GM10248 (cell line): ENCODE measurements at places on chromosomes 12 and 14.

DNA sequence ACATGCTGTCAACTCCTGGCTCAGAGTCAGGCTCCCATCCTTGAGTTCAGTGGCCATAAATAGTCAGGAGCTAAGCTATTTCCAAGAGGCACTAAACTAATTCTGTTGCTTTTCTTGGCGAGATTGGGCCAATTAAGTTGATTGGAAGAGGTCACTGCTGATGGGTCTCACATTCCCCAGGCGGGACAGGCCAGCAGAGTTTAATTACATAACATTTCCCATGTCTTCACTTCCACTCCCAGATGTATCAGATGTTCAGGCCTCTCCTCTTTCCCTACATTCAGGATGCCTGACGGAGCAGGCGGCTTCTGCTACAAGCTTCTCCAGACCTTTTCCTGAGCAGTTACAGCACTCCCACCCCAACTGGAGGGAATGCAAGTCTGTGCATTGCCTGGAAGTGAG, 5.3 kb downstream of the NTF3 start:
- no peak for DNase-seq

- DNase-seq = no peak
Observed at GRCh38 chr14:57266065-57266464, 2.6 kb downstream of the EXOC5 start.

DNA sequence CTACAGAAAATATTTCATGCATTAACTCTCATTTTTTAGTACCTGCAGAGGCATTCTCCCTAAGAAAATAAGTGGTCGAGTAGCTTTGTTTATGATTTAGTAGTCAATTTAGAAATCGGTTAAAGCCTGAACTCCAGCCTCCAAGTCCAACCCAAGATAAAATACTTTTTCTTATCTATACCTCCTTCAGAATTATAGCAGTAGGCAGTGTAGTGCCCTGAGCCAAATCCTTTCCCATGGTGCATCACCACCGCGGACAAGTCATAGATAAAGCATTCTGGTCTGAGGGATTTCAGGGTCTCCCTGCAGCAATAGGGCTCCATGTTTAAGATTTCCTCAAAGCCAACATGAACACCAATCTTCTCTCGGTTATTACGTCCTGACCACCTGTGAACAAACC, 30.5 kb downstream of the USP44 start:
- no peak for DNase-seq

DNA sequence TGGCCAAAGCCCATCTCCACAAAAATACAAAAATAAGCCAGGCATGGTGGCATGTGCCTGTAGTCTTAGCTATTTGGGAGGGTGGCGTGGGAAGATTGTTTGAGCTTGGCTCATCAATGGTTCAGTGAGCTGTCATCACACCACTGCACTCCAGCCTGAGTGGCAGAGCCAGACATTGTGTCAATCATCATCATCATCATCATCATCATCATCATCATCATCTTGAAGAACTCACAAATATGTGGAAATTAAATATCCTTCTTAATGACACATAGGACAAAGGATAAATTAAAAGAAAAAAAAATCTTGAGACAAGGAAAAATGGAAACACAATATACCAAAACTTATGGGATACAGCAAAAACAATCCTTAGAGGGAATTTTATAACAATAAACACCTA, 132.5 kb downstream of the LRFN5 start:
- DNase-seq = no peak

DNA sequence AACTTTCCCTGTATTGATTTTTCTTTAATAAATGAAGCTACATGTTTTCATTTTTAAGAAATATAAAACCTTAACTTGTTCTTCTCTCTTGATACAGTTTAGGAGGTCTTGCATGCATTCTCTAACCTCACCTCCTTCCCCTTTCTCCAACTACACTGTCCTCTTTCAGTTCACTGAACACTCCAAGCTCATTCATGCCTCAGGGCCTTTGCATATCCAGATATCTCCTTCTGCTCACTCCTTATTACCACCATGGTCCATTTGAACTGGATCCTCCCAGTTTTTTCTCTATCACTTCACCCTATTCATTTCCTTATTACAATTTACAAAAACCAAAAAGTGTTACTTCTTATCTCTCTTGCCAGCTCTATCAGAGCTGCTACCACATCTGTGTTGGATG, 242.9 kb upstream of the PLEKHG7 start:
- DNase-seq = no peak
